Naive thymus-derived CD4-positive, alpha-beta T cell (primary cell): ENCODE measurements at places on chromosomes 2 and 18.

DNA sequence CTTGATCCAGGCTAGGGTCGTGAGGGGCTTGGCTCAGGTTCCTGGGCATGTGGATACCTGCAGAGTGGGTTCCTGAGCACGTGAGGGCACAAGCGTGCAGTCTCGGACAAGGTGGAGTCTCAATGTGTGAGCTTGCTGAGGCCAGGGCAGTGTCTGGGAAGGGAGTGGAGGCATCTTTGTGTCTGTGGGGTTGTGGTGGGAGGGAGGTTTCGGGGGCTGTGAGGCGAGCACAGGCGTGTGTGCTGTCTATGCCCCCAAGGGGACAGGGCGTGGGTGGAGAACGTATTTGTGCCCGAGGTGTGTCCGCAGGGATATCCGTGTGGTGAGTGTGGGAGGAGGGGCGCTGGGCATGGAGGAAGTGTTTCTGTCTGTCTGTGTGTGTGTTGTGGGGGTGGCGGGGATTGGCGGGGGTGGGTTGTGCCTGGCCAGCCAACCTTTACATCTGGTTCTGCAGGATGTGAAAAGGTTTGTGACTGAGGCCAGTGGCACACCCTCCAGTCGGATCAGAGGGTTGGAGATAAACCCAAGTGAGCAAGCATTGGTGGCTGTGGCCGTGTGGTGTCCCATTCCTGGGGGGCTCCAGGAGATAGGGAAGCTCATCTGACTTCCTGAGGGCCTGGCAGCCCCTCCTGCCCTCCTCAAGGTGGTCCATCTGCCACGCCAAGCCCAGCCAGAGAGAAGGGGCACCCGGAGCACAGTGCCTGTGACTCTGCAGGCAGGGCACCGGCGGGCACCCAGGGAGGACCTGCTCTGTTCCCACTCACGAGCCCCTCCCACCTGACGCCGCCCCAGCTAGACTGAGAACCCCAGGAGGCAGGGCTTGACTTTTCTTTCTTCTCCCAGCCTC, 57.1 kb downstream of the ZFP36L2 start:
- H3K36me3 ChIP-seq, result no peaks in the 10 kb centered on the region
- H3K4me3 ChIP-seq, result peak overlapping the region; percentile 22
- peaks cover 58% of the 10 kb centered on the region for H3K4me1 ChIP-seq
- peak overlapping the region; percentile 99 for H3K27ac ChIP-seq

DNA sequence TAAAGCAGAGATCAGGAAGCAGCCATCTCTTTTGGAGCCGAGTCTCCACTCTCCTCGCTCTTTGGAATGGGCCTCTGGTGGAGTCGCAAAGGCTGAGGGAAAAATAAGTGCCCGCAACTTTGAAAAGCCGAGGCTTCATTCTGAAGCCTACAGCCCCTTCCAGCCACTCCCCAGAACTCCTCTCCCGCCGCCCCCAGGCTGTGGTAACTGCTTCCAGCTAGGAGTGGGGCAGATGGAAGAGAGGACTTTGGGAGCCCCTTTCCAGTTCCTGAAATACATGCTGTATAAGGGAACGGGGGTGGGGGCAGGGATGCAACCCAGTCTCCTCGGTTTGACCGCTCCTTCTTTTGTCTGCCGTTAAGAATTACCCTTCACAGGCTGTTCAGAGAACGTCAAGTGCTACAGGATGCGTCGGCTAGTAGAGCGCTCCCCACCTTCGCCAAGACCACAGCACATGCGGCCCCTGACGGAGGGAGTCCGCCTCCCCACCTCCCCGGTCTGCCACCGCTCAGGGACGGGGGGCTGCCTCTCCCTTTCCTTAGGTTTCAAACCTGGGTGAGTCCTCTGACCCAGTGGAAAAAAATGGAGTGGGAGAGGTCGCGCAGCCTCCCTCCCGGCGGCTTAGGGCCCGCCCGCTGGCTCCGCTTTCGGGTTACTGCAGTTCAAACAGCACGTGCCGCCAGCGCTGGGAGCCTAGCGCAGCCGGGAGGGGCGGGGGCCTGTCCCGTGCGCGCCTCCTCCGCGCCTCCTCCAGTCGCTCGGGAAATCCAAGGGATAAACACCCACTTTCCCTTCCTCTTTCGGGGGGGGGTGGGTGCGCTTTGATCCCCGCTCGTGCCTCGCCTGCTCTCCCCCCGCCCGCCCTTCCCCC, 4.9 kb downstream of the CYP26B1 start:
- no peak for DNase-seq
- no peak overlapping the region for H3K27ac ChIP-seq
- H3K27me3 ChIP-seq, result peaks cover 6% of the 10 kb centered on the region
- H3K36me3 ChIP-seq, result no peaks in the 10 kb centered on the region

- H3K36me3 ChIP-seq, result no peaks in the 10 kb centered on the region
- DNase-seq, result no peak
- H3K27me3 ChIP-seq, result no peaks in the 10 kb centered on the region
- H3K4me3 ChIP-seq, result no peak overlapping the region
Observed at GRCh38 chr18:36264283-36264682, 33.2 kb upstream of the FHOD3 start.

GRCh38 chr2:164777847-164778461, 63.7 kb downstream of the COBLL1 start:
- no peaks in the 10 kb centered on the region for H3K36me3 ChIP-seq
- H3K27me3 ChIP-seq, result no peaks in the 10 kb centered on the region
- no peaks in the 10 kb centered on the region for H3K4me1 ChIP-seq
- H3K4me3 ChIP-seq, result no peak overlapping the region
- H3K27ac ChIP-seq, result no peak overlapping the region
- no peak for DNase-seq

- no peaks in the 10 kb centered on the region for H3K4me1 ChIP-seq
- H3K27ac ChIP-seq, result no peak overlapping the region
- H3K27me3 ChIP-seq, result no peaks in the 10 kb centered on the region
- H3K4me3 ChIP-seq, result no peak overlapping the region
- no peaks in the 10 kb centered on the region for H3K36me3 ChIP-seq
Observed at GRCh38 chr18:48962252-48962993, 11.7 kb upstream of the SMAD7 start.

GRCh38 chr2:39623917-39624316, 41.8 kb upstream of the TMEM178A start:
- no peak overlapping the region for H3K27ac ChIP-seq
- H3K36me3 ChIP-seq, result no peaks in the 10 kb centered on the region
- H3K4me1 ChIP-seq, result no peaks in the 10 kb centered on the region
- H3K27me3 ChIP-seq, result no peaks in the 10 kb centered on the region
- no peak for DNase-seq
- no peak overlapping the region for H3K4me3 ChIP-seq

DNA sequence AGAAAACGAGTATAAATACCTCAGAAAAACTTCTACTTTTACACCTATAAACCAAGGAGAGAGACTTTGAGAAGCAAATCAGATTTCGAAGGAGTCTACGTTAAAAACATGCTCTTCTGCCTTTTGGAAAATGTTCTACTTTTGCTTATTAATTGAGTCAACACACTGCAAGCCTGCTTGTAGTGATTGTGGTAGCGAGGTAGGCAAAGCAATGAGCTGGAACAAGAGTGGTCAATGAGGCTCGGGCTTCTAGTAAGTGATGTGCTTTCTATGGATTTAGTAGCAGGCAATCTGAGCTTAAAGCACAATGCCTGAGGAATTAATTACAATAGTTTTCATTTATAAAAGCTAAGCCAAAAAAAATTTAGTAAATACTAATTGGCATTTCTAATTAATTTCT, 103.4 kb upstream of the TFCP2L1 start:
- no peaks in the 10 kb centered on the region for H3K27me3 ChIP-seq
- H3K4me1 ChIP-seq, result no peaks in the 10 kb centered on the region
- no peak overlapping the region for H3K4me3 ChIP-seq
- H3K36me3 ChIP-seq, result peaks cover 18% of the 10 kb centered on the region

- DNase-seq, result no peak
- H3K4me1 ChIP-seq, result peaks cover 44% of the 10 kb centered on the region
- no peaks in the 10 kb centered on the region for H3K36me3 ChIP-seq
- no peak overlapping the region for H3K27ac ChIP-seq
Observed at GRCh38 chr2:109217362-109218086, 88.5 kb downstream of the SH3RF3 start.

- no peak overlapping the region for H3K4me3 ChIP-seq
- no peaks in the 10 kb centered on the region for H3K4me1 ChIP-seq
- H3K27ac ChIP-seq, result no peak overlapping the region
- no peak for DNase-seq
- H3K27me3 ChIP-seq, result no peaks in the 10 kb centered on the region
- no peaks in the 10 kb centered on the region for H3K36me3 ChIP-seq
Observed at GRCh38 chr2:113123726-113124125, 3.7 kb upstream of the IL1RN start.

DNA sequence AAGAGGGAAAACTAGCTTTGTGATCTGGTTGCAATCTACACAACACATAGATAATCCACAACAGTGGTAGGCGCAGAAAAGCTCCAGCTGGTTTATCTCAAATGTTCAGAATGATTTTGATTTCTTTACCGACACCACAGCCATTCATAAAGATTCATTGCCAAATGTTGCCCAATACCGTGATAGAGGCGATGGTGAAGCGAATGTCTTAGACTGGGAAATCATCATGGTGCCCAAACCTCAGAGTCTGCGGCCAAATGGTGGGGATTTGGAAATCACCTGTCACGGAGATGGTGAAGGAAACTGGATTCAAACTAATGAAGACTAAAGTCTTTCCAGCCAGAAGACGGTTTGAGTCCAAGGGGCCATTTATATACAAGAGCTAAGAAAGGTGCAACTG, 48.5 kb upstream of the CCDC150 start:
- no peak overlapping the region for H3K27ac ChIP-seq
- DNase-seq, result no peak
- no peaks in the 10 kb centered on the region for H3K36me3 ChIP-seq
- no peak overlapping the region for H3K4me3 ChIP-seq
- H3K4me1 ChIP-seq, result peaks cover 4% of the 10 kb centered on the region
- H3K27me3 ChIP-seq, result peaks cover 4% of the 10 kb centered on the region

DNA sequence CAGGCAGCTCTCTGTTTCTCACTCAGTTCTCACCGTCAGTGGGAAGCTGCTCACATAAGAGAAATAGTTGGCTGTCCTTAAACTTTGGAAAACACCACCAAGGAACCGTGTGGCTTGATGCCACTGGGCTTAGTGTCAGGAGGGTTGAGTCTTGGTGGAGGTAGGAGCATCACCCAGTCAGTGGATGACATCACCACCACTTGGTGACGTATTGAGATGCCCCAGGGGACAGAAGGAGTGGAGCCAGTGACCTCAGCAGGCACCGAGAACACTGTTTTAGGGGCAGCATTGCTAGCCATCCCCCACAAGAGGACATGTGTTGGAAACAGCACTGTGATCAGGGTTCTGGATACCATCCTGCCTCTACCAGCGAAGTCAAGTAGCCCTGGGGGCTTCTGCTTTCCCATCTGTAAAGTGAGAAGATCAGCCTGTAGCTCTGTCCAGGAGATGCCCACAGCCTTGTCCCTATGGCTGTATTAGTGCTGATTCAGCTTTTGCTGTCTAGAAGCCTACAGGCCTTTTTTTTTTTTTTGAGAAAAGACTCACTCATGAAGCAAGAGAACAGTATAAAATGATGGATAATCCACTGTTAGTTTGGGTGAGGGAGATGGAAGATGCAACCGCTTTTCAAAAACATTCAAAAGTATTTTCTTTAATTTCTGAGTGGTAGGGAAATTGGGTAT, 66.2 kb downstream of the TSN start:
- no peaks in the 10 kb centered on the region for H3K4me1 ChIP-seq
- no peaks in the 10 kb centered on the region for H3K36me3 ChIP-seq
- H3K27me3 ChIP-seq, result no peaks in the 10 kb centered on the region
- H3K27ac ChIP-seq, result no peak overlapping the region

DNA sequence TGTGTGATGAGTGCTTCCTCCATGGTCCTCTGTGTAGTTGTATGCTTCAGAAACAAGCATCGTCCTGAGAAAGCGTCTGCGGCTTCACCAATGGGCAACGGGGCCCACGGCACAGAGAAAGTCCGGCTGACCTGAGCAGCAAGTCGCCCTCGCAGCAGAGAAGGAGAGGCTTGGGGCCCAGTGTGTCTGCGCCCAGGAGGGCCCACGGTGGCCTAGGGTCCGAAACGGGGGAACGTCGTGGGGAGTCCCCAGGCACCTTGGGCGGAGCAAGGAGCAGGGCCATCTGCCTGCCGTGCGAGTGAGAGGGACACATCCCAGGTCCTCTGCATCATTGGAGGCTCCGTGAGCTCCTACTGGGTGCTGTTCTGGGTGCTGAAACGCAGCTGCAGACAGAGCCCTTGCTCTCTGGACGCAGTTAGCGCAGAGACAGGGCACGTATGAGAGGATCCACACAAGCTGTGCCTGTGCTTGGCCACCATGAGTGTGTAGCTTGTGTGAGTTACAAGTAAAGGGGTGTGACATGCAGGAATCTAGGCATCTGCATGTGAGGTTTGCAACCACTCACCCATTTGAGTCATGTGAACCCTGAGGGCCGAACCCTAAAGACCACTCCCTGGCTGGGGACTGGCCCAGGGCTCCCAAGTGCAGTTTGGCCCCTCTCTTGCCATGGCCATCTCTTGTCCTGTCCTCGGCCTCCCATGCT, 10.6 kb downstream of the GPC1 start:
- H3K27me3 ChIP-seq, result no peaks in the 10 kb centered on the region
- no peak overlapping the region for H3K27ac ChIP-seq
- H3K4me1 ChIP-seq, result no peaks in the 10 kb centered on the region
- no peak for DNase-seq
- no peaks in the 10 kb centered on the region for H3K36me3 ChIP-seq

- no peaks in the 10 kb centered on the region for H3K4me1 ChIP-seq
- H3K36me3 ChIP-seq, result no peaks in the 10 kb centered on the region
- H3K27ac ChIP-seq, result no peak overlapping the region
- H3K4me3 ChIP-seq, result no peak overlapping the region
- DNase-seq, result no peak
- H3K27me3 ChIP-seq, result no peaks in the 10 kb centered on the region
Observed at GRCh38 chr2:123913143-123913735, 111.8 kb upstream of the CNTNAP5 start.

- no peak for DNase-seq
- H3K4me1 ChIP-seq, result no peaks in the 10 kb centered on the region
- H3K27ac ChIP-seq, result no peak overlapping the region
- no peak overlapping the region for H3K4me3 ChIP-seq
- no peaks in the 10 kb centered on the region for H3K27me3 ChIP-seq
Observed at GRCh38 chr2:194380011-194380410, 1277.0 kb upstream of the SLC39A10 start.

DNA sequence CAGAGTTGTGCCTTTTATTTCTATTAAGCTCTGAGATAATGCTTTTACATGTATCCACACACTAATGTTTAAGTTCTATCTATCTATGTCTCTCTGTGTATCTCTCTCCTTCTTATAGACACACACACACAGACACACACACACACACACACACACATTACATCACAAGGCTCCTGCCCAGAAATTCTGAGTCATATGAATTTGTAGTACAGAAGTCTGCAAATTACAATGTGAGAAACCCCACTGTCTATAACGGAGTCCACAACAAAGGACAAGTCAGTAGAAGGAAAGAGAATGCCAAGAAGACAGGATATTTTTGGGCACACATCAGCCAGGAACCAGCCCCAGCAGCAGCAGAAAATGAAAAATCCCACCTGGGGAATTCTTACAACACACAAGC, 142.4 kb downstream of the EN1 start:
- H3K36me3 ChIP-seq, result no peaks in the 10 kb centered on the region
- no peaks in the 10 kb centered on the region for H3K4me1 ChIP-seq
- no peak overlapping the region for H3K27ac ChIP-seq
- no peak overlapping the region for H3K4me3 ChIP-seq
- H3K27me3 ChIP-seq, result no peaks in the 10 kb centered on the region

- no peaks in the 10 kb centered on the region for H3K4me1 ChIP-seq
- H3K27me3 ChIP-seq, result no peaks in the 10 kb centered on the region
- DNase-seq, result no peak
- no peaks in the 10 kb centered on the region for H3K36me3 ChIP-seq
Observed at GRCh38 chr18:46387441-46388131, 269.4 kb downstream of the LOXHD1 start.
